ENCODE measurements at places on chromosomes 4 and X.

- no peak for DNase-seq
Observed at GRCh38 chrX:96453139-96453538, 231.5 kb upstream of the DIAPH2 start.

DNA sequence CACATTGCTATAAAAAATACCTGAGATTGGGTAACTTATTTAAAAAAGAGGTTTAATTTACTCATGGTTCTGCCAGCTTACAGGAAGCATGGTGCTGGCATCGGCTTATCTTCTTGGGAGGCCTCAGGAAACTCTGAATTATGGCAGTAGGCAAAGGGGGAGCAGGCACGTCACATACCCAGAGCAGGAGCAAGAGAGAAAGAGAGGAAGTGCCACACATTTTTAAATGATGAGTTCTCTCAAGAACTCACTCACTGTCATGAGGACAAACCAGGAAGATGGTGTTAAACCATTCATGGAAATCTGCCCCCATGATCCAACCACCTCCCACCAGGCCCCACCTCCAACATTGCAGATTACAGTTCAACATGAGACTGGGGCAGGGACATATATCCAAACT lies 10.0 kb upstream of the AFF1 start:
- DNase-seq, result no peak

DNA sequence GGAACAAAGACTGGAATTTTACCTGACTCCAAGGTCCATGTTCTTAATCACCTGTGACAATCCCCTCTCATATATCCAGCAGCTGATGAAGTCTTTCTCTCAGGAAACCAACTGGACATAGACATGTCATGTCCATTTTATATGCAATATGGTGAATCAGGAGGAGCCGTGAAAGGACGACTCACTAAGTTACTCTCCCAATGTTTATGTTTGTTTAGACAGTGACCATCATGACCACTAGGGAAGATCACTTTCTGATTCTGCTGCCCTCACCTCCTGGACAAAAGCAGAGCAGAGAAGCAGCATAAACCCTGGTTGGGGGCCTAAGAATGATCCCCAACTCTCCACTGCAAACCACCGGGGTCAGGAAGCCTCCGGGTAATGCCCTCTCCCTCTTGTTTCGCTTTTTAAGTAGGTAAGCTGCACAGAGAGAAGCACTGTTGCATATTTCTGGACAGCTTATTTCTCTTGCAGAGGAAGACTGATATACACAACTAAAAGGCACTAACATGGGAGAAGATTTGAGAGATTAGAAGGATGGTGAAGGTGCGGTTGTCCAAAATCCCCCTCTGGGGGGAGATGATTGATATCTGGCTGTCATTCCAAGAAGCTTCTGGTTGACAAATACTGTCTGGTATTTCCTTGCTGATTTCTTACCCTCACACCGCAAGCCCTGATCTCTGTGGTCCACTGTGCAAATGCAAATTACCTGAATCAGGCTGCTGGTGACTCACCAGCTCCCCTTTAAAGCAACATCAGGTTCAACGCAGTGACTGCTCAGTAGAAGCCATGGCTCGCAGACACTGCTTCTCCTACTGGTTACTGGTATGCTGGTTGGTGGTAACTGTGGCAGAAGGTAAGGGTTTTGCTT lies at the start of gene ODAPH:
Gene ODAPH (plus strand): TSS at position 773 of the 871 bp plus-strand sequence. CDS start 17 bp downstream, at position 790.
- DNase-seq, result no peak

DNA sequence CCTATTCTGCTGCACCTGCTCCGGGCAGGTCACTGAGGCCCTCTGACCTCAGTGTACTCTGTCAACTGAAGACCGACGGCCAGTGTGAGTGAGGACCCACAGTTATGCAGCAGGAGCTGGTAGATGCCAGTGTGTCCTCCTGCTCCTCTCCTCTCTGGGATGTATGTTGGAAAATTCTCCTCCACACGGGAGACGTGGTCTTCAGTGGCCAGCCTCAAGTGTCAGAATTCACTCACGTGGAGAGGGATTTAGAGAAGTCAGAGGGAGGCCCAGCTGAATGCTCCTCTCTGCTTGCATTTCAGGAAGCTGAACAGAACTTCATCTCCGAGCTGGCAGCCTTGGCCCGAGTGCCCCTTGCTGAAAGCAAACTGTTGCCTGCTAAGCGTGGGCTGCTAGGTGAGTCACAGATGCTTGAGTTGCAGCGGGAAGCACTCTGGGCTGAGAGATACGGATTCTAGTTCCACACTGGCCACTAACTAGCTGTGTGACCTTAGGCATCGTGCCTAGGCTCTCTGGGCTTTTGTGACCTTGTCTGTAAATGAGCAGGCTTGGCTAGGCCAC lies 83.6 kb downstream of the CRMP1 start:
- DNase-seq, result no peak

DNA sequence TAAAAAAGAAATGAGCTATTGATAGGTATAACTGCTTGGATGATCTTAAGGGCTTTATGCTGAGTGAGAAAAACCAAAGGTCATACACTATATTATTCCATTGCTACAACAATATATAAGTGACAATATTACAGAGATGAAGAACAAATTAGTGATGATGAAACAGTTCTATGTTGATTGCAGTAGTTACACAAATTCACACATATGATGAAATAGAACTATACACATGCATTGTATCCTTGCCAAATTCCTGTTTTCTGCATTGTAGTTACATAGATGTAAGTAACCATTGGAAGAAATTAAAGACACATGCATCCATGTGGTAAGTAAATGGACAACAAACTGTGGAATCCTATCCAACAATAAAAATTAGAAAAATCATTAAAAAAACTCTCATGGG lies 76.5 kb downstream of the CENPC start:
- no peak for DNase-seq

GRCh38 chrX:35244088-35244741 lies 301.6 kb downstream of the FAM47B start:
- no peak for DNase-seq

Measured in activated CD8-positive, alpha-beta memory T cell treated with anti-CD3 and anti-CD28 coated beads, Interleukin-2, amount 50 U/mL, for 48 hours (primary cell).